Fibroblast of skin of left biceps (primary cell): ENCODE measurements at places on chromosomes 2 and 18.

- no peak for DNase-seq
These were observed 53.9 kb upstream of the SEC11C start for GRCh38 chr18:59085797-59086196.

- no peak for DNase-seq
These were observed 265.1 kb upstream of the TNP1 start for GRCh38 chr2:217125014-217125413.

GRCh38 chr18:51330148-51330547, 132.7 kb upstream of the MEX3C start:
- no peak for DNase-seq

DNA sequence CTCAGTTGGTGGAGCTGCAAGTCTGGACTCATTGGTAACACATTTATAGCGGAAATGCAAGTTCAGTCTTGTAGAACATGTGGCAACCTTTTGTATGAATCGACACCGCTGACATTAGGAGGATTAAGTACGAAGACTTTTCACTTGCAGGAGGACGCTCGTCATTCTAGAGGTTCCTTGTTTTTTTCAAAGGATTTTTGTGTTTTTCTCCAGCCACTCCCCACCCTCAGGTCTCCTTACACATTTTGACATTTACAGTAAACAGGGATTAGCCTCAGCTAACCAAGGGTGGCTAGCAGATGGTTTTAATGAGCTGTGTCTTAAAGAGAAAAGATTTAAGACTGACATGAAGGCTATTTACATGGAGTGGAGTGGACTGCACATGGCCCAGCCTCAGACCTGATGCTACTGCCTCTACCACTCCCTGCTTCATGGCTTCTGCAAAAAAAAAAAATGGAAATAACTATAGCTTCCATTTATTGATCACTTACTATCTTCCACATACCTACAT, 173.8 kb downstream of the TRIB2 start:
- no peak for DNase-seq

DNA sequence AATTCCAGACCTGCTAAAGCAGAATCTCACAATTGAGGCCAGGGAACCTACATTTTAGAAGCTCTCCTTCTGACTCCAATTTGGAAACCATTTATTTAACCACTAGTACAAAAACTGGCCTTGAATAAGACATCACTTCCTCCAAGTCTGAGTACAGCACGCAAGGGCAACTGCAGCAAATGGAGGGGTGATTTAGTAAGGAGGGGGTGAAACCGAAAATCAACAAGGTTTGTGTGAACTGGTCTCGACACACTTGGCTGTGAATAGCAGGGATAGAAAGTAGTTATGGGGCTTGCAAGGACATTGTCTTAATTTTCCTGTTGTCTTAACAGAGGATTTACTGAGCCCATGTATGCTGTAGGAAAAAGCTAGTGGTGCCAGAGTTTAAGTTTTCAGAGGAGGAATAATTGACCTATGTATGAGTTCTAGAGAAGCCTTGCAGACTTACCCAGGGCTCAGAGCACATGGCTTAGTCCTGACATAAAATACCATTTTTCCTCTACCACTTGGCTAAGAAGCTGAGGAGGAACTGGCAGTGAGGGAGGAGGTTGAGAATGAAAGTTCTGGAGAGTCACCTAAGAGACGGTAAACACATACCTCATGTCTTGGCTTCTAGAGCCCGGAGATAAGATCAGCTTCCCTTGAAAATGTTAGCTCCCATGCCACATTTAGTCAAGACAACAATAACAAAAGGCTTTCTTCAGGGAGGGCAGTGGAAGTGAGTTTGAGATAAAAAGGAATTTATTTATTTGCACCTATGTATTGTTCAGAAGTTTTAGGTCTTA, 114.8 kb downstream of the SMAD2 start:
- DNase-seq, result no peak

GRCh38 chr2:26848336-26849055, 564 bp downstream of the DPYSL5 start:
- no peak for DNase-seq

DNA sequence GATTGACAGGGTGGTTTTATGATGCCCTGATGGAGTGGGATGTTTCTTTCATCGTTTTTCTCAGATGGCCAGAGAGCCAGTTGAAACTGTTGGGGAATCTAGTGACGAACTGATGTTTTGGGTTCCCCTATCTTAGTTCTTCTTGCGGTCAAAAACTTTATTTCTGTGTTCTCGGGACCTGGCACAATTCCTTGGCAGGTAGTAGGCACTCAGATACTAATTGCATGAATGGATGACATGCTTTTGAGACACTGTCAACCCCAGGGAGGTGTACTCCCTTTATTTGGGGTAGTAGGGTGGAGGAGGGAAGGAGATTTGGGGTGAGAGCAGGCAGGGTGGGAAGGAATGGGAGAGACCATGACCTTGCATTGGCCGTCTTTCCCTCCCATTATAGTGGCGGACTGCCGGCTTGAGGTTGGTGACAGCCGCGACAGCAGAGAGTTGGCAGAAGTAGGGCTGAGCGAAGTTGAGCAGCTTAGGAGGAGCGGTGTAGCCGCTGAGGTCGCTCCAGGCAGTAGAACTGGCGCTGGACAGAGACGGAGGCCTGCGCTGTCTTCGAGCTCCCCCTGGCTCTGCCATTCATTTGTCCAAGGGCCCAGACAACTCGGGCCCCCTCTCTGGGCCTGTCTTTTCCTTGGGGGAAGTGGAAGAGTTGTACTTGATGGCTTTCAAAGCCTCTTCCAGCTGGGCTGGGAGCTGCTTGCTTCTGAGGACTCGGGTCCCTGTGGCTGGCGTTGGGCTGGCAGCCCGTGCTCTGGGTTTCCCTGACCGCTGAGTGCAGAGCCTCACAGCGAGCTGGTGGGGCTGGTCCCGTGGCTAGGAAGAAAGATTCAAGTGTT, 2.6 kb downstream of the TET3 start:
- DNase-seq, result no peak

GRCh38 chr2:126774290-126774689, 118.3 kb downstream of the GYPC start:
- DNase-seq, result no peak

- DNase-seq, result peak; percentile 49
These were observed 68.3 kb downstream of the SPTBN1 start for GRCh38 chr2:54524226-54524991.

DNA sequence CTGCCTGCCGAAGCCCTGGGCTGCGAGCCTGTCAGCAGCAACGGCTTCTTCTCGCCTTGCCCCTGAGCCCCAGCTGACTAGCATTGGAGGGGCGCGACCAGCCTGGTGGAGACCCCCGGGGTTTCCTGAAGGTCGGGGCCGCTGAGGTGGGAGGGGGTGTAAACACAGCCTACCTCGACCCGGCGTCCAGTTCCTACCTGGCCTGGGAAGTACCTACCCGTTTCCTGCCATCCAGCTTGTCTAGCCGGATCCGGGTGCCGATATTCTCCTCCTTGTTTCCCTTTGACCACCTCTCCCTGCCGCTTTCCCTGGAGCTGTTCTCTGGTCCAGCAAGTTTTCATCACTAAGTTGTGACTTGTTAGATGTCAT, 511 bp downstream of the MOB4 start:
- no peak for DNase-seq

DNA sequence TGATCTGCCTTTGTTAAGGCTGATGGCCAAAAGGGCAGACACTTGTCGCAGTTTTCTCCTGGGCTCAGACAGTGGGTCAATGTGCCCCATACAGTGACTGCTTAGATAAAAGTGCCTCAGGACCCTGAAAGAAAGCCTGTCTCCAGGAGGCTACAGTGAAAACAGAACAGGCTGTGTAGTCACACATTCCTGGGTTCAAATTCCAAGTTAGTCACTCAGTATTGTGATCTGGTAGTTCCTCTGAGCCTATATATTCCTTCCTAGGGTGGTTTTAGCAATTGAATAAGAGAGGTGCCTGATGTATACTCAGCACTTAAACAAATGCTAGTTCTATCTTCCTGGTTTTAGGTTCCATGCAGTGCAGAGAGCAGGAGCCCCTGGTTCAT, 54.4 kb downstream of the RPL37A start:
- DNase-seq, result no peak

DNA sequence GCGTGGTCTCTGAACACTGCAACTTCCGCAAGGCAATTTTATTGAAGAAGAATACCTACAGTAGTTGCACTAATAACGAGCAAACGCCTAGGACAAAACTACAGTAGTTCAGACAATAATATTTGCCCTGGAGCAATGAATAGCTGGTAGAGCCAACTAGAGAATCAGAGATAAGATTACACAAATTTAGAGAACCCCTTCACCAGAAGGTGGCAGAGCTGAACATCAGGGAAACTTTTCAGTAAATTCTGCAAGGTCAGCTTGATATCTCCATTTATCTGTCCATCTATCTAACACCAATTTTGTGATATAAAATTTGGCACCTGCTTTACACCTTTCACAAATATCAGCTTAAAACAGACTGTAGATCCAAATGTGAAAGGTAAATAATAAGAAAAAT, 43.8 kb downstream of the CDH19 start:
- no peak for DNase-seq

DNA sequence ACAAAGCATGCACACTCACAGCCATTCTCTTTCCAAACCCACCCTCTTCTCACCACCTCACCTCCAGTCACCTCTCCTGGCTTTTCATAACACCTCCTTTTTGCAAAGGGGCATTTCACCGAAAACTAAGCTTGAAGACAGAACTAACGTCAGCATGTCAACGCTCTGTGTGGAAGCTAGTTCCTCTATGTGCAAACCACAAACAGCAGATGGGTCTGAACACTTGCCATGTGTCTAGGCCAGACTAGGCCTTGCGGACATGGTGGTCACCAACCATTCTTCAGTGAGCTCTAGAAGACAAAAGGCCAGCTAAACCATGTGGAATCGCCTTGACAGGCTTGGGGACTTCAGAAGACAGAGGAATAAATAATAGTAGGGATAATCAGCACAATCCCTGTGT, 148.5 kb downstream of the TXNL1 start:
- DNase-seq, result no peak

DNA sequence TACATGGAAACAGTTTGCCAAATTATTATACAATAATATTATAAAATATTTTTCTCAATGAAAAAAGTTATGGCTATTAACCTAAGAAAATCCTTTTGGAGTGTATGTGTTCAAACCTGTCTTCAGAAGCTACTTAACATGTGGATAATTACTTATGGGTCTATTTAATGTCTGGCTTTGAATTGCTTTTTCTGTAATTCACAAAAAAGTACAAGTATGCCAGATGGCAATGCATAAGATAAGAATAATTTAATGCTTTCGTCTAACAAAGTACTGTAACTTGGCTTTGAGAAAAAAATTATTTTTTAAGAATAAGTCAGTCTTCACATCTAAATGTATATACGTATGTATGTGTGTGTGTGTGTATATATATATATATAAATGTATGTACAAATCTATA, 1073.0 kb downstream of the TDRD15 start:
- DNase-seq, result no peak

GRCh38 chr2:168521053-168521741, 65.1 kb downstream of the CERS6 start:
- no peak for DNase-seq

- no peak for DNase-seq
These were observed 2.4 kb downstream of the GLS start for GRCh38 chr2:190882856-190883582.

GRCh38 chr2:54903736-54904554, 146.3 kb downstream of the RTN4 start:
- DNase-seq, result peak; percentile 93

DNA sequence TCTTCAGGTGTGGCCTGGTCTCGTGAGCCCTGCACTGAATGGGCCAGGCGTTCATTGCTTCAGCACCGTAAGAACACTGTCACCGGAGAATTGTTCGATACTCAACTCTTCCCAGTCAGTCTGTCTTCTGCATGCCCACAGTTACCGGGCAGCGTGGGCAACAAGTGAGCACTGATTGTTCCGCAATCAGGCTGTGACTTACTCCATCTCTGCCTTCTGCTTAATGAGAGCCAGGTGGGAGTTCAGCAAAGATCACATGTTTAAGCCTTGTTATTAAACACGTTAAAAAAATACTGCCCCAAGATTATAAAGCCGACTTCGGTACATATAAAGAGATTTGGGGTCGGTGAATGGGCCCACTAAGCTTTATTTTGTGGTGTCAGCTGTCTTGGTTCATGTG, 3.7 kb downstream of the STEAP3 start:
- DNase-seq, result no peak

GRCh38 chr2:179788104-179788503, 73.3 kb downstream of the ZNF385B start:
- DNase-seq, result no peak

DNA sequence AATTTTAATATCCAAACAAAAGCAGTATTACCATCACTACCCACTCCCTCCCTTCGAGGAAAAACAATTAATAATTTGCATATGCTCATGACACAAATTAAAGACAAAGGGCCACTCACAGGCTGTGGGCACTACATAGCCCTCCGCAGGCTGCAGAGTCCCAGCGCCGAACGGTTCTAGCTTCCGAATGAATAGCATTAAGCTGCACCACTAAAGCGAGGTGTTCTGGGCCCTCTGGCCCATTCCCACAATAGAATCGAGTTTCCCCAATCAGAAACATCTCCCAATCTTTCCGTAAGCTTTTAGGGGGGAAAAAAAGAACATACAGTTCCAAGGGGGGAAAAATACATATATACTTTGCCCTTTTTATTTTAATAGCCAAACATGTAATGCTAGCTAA, 14.5 kb upstream of the SIX3 start:
- no peak for DNase-seq

GRCh38 chr18:63646936-63647335, 2.9 kb upstream of the SERPINB4 start:
- peak; percentile 9 for DNase-seq

GRCh38 chr2:238108423-238109183, 8.5 kb downstream of the ESPNL start:
- no peak for DNase-seq

- DNase-seq, result no peak
These were observed 133.4 kb upstream of the LRRTM1 start for GRCh38 chr2:80437959-80438358.

GRCh38 chr2:143802242-143802641, 673.0 kb downstream of the ARHGAP15 start:
- peak; percentile 29 for DNase-seq

DNA sequence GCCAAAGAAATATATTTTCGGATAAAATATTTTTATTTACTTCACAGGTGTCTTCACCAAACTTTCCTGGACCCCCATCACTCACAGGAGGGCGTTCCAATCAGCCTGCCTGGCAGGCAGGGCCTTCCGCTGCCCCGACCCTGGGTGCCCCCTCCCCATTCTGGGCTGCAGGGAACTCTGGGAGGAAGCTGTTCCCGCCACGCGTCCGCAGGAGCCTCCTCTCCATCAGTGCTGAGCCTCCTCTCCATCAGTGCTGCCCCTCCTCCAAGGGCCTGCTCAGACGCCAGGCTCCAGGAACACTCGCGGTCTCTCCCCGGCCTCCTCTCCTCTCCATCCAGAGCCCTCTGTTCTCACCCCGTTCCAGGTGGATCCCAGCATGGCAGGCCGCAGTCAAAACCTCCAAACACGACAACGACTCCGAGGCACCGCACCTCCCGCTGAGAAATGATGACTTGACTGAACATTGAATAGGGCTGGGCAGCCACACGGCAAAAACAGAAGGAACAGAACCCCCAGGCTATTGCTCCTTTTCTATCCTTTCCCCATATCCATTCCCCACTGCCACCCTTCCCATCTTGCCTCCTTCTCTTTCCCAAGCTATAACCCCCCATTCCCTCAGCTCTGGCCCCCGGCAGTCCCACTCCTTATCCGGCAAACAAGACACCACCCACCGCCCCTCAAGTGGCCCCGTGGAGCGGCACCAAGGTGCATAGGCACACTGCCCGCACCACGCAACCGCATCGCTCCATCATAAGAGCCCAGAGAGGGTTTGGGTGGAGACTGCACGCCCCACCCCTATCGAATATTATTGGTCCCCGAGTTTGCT, 268.6 kb upstream of the RAB6C start:
- no peak for DNase-seq
